Spinal cord (tissue), 10 donors: ENCODE measurements at places on chromosomes 5 and 9. TPM values are rescaled to one million over a fixed set of nuclear protein-coding genes. Genes with fewer than 3 reads are reported as not detected.

The ASTN2 gene
- total RNA-seq: 48.8 TPM

DNA sequence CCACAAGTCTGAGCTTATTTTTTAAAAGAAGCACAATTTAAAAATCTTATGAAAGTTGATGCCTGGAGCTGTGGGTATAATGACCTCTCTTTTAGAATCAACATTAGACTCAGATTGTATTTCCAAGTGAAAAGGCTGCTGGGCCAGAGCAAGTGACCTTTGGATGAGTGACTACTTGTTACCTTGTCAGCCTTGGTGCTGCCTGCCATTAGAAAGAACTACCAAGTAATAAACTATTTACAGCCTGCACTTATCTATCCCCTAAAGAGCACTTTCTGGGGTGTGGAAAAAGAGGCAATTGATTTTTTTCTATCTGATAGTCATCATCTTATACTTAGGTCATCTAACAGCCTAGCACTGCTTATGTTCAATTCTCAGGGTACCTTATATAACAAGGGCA lies 134.9 kb upstream of the FBXL17 start:
- H3K27ac ChIP-seq: no peak overlapping the region
- no peak overlapping the region for H3K4me3 ChIP-seq
- no peak for DNase-seq
- H3K27me3 ChIP-seq: no peaks in the 10 kb centered on the region
- no peaks in the 10 kb centered on the region for H3K4me1 ChIP-seq
- no peaks in the 10 kb centered on the region for H3K36me3 ChIP-seq

GRCh38 chr5:42993516-42994245 lies 46.4 kb downstream of the ANXA2R start:
- H3K4me3 ChIP-seq: no peak overlapping the region

GRCh38 chr9:27473111-27473529 lies 51.0 kb upstream of the IFNK start:
- H3K4me3 ChIP-seq: no peak overlapping the region
- DNase-seq: peak; percentile 50
- H3K36me3 ChIP-seq: no peaks in the 10 kb centered on the region
- H3K27ac ChIP-seq: no peak overlapping the region
- peaks cover 20% of the 10 kb centered on the region for H3K4me1 ChIP-seq

The LCN9 gene
- total RNA-seq: not detected

DNA sequence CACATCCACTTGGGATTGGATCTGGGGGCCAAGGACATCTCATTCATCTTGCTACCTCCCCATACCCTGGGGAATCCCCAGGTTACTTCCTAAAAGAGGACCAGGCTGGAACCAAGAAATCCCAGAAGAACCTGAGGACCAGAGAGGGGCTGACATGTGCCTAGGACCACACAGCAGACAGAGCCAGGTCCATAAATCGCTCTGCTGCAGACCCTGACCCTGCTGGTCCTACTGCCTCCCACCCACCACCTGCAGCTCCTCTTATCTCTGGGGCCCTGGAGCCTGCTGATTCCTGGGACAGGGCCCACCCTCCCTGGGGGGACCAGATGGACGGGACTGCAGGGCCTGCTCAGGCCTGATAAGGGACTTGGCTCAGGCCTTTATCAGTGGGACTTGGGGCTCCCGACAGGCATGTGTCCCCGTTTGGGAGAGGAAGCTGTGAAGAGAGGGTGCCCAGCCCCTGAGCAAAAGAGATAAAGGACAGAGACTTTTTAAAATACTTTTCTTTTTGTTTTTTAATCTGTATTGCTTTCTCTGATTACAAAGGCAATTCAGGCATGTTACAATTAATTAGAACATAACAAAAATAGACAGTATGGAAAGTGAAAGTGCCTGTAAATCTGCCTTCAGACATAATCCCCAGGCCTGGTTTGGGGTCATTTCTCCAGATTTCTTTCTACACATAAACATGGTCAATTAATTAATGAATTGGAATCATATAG lies 101.3 kb upstream of the LARP1 start:
- H3K4me3 ChIP-seq: no peak overlapping the region
- no peaks in the 10 kb centered on the region for H3K4me1 ChIP-seq
- DNase-seq: no peak
- H3K27ac ChIP-seq: no peak overlapping the region

DNA sequence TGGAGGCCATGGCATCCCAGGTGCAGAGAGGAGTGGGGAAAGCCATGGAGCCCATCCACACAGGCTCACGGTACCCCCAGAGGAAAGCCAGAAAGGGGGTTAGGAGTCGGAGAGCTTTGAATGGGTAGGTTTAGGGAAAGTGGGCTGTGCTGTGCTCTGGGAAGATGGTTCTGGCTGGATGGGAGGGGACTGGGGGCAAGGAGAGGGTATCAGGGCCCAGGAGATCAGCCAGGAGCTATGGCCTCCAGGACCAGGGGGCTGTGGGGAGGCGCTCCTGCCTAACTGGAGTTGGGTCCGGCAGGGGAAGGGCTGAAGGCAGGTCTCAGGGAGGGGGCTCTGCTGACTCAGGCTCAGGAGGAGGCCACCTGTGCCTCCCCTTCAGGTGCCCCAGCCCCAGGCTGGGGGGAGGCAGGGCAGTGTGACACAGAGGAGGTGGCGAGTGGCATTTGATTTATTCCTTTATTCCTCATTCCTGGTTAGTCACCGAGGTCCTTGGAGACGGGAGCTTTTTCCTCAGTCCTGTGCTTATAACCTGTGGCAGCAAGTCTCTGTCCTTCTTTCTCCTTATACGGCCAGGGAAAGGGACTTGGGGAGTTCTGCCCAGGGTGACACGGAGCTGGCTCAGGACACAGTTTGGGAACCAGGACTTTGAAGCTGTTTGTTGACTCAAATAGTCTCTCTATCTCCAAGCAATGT lies 60.8 kb downstream of the TSTD2 start:
- DNase-seq: no peak
- H3K4me1 ChIP-seq: peaks cover 8% of the 10 kb centered on the region
- H3K4me3 ChIP-seq: no peak overlapping the region

- DNase-seq: no peak
- no peaks in the 10 kb centered on the region for H3K27me3 ChIP-seq
- H3K27ac ChIP-seq: no peak overlapping the region
- no peaks in the 10 kb centered on the region for H3K4me1 ChIP-seq
- no peak overlapping the region for H3K4me3 ChIP-seq
- peaks cover 5% of the 10 kb centered on the region for H3K36me3 ChIP-seq
Measured at GRCh38 chr5:139451878-139452660, 10.5 kb downstream of the ECSCR start.

DNA sequence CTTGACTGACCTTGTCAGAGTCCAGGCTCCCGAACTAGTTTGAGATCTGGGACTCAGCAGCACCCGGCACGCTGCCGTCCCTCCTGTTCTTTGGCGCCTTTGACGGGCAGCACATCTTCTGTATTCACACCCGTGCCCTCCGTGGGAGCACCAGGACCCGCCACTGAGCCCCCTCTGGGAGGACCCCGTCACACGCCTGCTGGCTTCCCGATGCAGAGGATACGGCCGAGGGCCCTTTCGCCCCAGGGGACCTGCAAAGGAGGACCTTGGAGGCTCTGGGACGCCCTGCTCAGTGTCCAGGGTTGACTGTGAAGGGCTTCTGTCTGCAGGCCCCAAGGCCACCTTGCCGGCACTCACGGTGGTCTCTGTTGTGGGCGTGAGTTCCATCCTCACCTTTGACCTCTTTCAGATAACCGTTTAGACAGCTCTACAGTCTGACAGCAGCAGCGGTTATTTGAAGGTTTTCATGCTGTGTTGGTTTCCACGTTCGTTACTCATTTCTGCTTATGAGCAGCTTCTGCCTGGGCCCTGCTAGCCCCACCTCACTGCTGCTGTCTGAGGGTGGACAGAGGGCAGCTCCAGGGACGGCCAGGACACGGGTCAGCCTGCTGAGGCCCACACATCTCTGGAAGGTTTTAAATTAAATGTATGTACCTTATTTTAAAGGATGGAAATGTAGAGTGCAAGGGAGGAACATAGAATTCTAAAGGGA lies 12.6 kb upstream of the EXOC3 start:
- no peak overlapping the region for H3K4me3 ChIP-seq
- peak overlapping the region; percentile 6 for H3K27ac ChIP-seq
- no peak for DNase-seq
- H3K27me3 ChIP-seq: no peaks in the 10 kb centered on the region

- H3K4me1 ChIP-seq: no peaks in the 10 kb centered on the region
- H3K4me3 ChIP-seq: no peak overlapping the region
- no peak for DNase-seq
- H3K36me3 ChIP-seq: no peaks in the 10 kb centered on the region
Measured at GRCh38 chr5:93219641-93220145, 361.3 kb downstream of the NR2F1-AS1 start.

GRCh38 chr5:160685219-160685618 lies 166.8 kb downstream of the ATP10B start:
- H3K27ac ChIP-seq: no peak overlapping the region
- no peaks in the 10 kb centered on the region for H3K27me3 ChIP-seq
- H3K4me1 ChIP-seq: no peaks in the 10 kb centered on the region
- no peak for DNase-seq

- no peak overlapping the region for H3K27ac ChIP-seq
- H3K27me3 ChIP-seq: no peaks in the 10 kb centered on the region
- no peaks in the 10 kb centered on the region for H3K4me1 ChIP-seq
Measured at GRCh38 chr5:66540078-66540477, 56.1 kb upstream of the MAST4 start.

- no peak overlapping the region for H3K4me3 ChIP-seq
- no peak overlapping the region for H3K27ac ChIP-seq
- DNase-seq: peak; percentile 52
- no peaks in the 10 kb centered on the region for H3K27me3 ChIP-seq
- peaks cover 4% of the 10 kb centered on the region for H3K36me3 ChIP-seq
Measured at GRCh38 chr5:72920690-72921502, 34.9 kb upstream of the FCHO2 start.

- no peak overlapping the region for H3K27ac ChIP-seq
- no peak for DNase-seq
- no peak overlapping the region for H3K4me3 ChIP-seq
- peaks cover 3% of the 10 kb centered on the region for H3K36me3 ChIP-seq
- peaks cover 24% of the 10 kb centered on the region for H3K4me1 ChIP-seq
Measured at GRCh38 chr5:124630767-124631704, 115.4 kb downstream of the ZNF608 start.

The ORM1 gene
- total RNA-seq: 5.2 TPM

GRCh38 chr9:87871425-87872078 lies 11.1 kb upstream of the SPATA31E1 start:
- no peak for DNase-seq
- no peaks in the 10 kb centered on the region for H3K27me3 ChIP-seq
- H3K36me3 ChIP-seq: no peaks in the 10 kb centered on the region
- peaks cover 4% of the 10 kb centered on the region for H3K4me1 ChIP-seq
- H3K27ac ChIP-seq: no peak overlapping the region
- H3K4me3 ChIP-seq: no peak overlapping the region

- H3K4me1 ChIP-seq: no peaks in the 10 kb centered on the region
- DNase-seq: peak; percentile 75
- H3K36me3 ChIP-seq: no peaks in the 10 kb centered on the region
- H3K4me3 ChIP-seq: no peak overlapping the region
- H3K27ac ChIP-seq: no peak overlapping the region
Measured at GRCh38 chr5:91419571-91420537, 36.7 kb upstream of the ARRDC3 start.

DNA sequence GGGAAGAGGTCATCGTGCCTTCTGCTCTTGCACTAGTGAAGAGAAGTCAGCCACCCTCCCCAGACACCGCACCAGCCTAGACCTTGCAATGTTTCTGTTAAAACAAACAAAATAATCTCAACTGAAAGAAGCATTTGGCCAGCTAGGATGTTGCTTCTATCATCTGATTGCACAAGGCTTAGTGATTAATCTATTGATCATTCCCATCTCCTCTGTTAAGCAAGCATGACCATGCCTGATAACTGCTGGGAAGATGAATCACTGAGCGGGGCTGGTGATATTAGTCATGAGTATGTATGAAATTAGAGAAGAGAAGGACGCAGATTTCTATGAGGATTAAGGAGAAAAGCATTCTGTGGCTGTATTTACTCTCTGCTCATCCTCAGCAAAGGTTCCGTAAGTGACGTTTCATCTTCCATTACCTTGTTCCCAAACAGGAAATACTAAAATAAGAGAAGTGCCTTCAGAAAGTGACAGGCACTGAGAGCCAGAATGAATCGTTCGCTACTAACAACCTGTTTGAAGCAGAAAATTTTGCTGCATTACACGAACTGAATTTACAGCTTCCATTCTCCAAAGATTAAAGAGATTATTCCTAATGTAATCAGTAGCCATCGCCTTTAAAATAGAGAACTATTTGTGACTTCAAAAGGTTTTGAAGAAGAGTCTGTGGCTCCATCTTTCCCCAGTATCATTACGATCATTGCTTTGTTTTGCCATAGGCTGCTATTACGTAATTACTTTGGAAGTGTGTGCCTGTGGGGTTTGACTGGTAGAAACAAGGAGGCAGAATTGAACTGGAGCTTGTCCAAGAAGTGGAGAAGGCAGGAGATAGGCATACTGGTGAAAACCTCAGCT lies 219.1 kb downstream of the MED10 start:
- H3K36me3 ChIP-seq: no peaks in the 10 kb centered on the region
- no peak overlapping the region for H3K27ac ChIP-seq
- H3K4me1 ChIP-seq: peaks cover 4% of the 10 kb centered on the region
- no peaks in the 10 kb centered on the region for H3K27me3 ChIP-seq
- peak; percentile 74 for DNase-seq
- no peak overlapping the region for H3K4me3 ChIP-seq

GRCh38 chr9:121852651-121853616 lies 201.5 kb downstream of the DAB2IP start:
- H3K4me3 ChIP-seq: no peak overlapping the region
- peaks cover 10% of the 10 kb centered on the region for H3K36me3 ChIP-seq
- DNase-seq: peak; percentile 87
- H3K4me1 ChIP-seq: peaks cover 30% of the 10 kb centered on the region

DNA sequence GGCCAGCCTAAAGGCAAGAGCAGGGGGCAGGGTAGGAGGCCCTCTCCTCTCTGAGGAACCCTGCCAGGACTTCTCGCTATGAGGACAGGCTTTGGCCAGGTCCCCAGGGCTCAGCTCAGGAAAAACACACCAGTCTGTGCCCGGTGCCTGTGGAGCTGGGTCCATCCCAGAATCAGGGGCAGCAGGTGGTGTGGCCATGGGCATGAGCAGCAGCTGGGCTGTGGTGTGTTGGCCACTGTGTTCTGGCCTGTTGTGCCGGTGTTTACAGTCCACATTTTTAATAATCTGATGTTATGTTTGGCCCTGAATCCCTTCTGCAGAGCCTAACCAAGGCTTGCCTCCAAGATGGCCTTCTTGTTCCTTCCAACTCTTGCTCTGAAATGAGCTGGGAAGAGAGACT lies 77.0 kb downstream of the FGF18 start:
- no peak overlapping the region for H3K27ac ChIP-seq
- H3K4me3 ChIP-seq: no peak overlapping the region
- DNase-seq: no peak
- H3K27me3 ChIP-seq: no peaks in the 10 kb centered on the region
- H3K36me3 ChIP-seq: no peaks in the 10 kb centered on the region

DNA sequence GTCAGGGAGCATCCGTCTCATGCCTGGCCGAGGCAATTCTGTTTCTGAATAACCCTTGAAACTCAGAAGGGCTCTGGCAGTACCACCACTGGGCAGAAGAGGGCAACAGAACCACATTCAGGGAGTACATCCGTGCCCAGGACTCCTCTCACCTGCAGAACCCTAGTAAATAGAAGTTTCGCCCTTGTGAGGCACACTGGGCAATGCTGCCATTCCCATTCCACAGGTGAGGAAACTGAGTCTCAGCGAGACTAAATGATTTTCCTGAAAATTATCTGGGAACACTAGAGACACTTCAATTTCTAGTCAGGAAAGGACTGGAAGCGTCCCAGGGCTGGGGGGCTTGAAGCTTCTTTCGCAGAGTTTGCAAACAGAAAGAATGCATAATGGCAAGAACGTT lies 74.7 kb downstream of the FGF1 start:
- peak; percentile 35 for DNase-seq
- no peaks in the 10 kb centered on the region for H3K36me3 ChIP-seq
- H3K27ac ChIP-seq: no peak overlapping the region

GRCh38 chr9:133673258-133673655 lies 37.1 kb downstream of the DBH start:
- peak; percentile 29 for DNase-seq
- peaks cover 35% of the 10 kb centered on the region for H3K36me3 ChIP-seq
- no peaks in the 10 kb centered on the region for H3K27me3 ChIP-seq
- H3K4me3 ChIP-seq: no peak overlapping the region
- peaks cover 13% of the 10 kb centered on the region for H3K4me1 ChIP-seq
